ENCODE measurements at places on chromosomes 7 and 10. TPM values are rescaled to one million over a fixed set of nuclear protein-coding genes. Genes with fewer than 3 reads are reported as not detected.

CYP26C1 gene
- total RNA-seq = not detected

PITX3 gene
- total RNA-seq = not detected

LRRD1 gene
- total RNA-seq = under 0.01 TPM

TAF3 gene
- total RNA-seq = 2.5 TPM

LRRC18 gene
- not detected for total RNA-seq

ABCB1 gene
- total RNA-seq = 1.8 TPM

ADCY1 gene
- 3.5 TPM for total RNA-seq

C7orf33 gene
- total RNA-seq = not detected

NKX1-2 gene
- total RNA-seq = 5.2 TPM

EBLN1 gene
- total RNA-seq = not detected

ZNF518A gene
- 20.3 TPM for total RNA-seq

ECHDC3 gene
- 6.9 TPM for total RNA-seq

NKX2-3 gene
- total RNA-seq = not detected

CDK1 gene
- total RNA-seq = 4.8 TPM

CHAT gene
- total RNA-seq = not detected

NUPR2 gene
- 1.0 TPM for total RNA-seq

SPDYE1 gene
- not detected for total RNA-seq

All from mammary epithelial cell (primary cell).